ENCODE measurements at places on chromosomes 4 and X. TPM values are rescaled to one million over a fixed set of nuclear protein-coding genes. Genes with fewer than 3 reads are reported as not detected.

- no peak overlapping the region for H3K4me3 ChIP-seq
- H3K4me1 ChIP-seq: 0 out of 2 replicates have a peak, but pooled peaks cover 5% of the 10 kb centered on the region
- no peaks in the 10 kb centered on the region for H3K36me3 ChIP-seq
- DNase-seq: no peak
- no peaks in the 10 kb centered on the region for H3K27me3 ChIP-seq
Measured at GRCh38 chr4:174739576-174739975, 89.5 kb downstream of the GLRA3 start.

DNA sequence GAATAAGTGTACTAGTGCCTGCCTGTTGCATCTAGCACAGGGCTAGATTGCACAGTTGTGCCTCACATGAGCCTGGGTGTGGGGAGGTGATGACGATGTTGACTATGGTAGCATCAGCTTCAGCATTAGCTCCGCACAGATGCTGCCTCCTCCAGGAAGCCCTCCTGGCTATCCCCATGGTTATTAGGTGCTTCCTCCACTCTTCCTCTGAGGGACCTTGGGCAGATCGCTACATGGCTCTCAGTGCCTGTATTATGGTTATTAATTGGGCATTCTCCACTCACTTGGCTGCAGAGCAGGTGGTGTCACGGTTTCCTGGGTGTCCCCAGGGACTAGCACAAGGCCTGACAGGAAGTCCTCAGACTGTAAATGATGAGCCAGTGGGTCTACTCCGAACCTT, 325.6 kb downstream of the ARHGAP10 start:
- H3K27ac ChIP-seq: no peak overlapping the region
- no peak overlapping the region for H3K4me3 ChIP-seq
- no peaks in the 10 kb centered on the region for H3K27me3 ChIP-seq

Gene CHST7
- 19.6 TPM for total RNA-seq

Gene GAGE12G
- total RNA-seq: not detected

GRCh38 chrX:21934414-21934813, 6.1 kb upstream of the SMS start:
- H3K27me3 ChIP-seq: no peaks in the 10 kb centered on the region
- DNase-seq: no peak
- peaks cover 11% of the 10 kb centered on the region for H3K4me1 ChIP-seq
- no peak overlapping the region for H3K27ac ChIP-seq

Gene MAPK10
- 4.6 TPM for total RNA-seq

DNA sequence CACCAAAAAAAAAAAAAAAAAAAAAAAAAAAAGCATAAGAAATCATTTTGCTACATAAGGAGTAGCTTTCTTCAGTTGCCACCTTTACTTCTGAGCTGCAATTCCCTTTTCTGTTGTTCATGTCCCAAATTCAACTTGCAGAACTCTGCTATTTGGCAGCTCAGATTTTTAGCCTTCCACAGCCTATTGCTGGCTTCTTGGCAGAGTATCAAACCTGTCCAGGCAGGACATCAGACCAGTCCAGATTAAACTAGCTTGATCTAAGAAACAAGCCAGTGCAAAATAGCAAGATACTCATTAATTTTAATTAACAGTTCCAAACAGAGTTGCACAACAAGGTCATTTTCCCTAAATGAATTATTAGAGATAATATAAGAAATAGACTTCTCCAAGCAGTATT, 123.6 kb upstream of the NR3C2 start:
- H3K4me3 ChIP-seq: no peak overlapping the region
- peaks cover 16% of the 10 kb centered on the region for H3K36me3 ChIP-seq
- no peaks in the 10 kb centered on the region for H3K4me1 ChIP-seq
- DNase-seq: no peak

Gene CENPC
- 20.3 TPM for total RNA-seq

DNA sequence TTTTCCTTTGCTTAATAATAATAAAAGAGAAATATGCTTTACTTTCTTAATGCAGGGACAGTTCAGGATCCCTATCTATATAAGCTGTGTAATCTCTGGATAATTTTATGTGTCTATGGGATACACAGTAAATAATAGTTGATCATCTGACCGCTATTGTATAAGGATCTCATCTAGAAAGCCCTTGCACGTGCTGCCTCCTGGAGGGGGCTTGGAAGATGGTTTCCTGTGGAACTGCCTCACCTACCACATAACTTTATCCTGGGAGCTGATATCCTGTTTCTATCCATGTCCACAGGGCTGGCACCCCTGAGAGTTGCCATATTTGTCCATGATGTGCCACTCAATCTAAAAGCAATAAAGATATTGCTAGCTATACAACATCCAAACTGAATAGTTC, 139.3 kb upstream of the FRMPD4 start:
- H3K36me3 ChIP-seq: no peaks in the 10 kb centered on the region
- no peak for DNase-seq
- H3K27me3 ChIP-seq: no peaks in the 10 kb centered on the region
- H3K4me3 ChIP-seq: no peak overlapping the region

DNA sequence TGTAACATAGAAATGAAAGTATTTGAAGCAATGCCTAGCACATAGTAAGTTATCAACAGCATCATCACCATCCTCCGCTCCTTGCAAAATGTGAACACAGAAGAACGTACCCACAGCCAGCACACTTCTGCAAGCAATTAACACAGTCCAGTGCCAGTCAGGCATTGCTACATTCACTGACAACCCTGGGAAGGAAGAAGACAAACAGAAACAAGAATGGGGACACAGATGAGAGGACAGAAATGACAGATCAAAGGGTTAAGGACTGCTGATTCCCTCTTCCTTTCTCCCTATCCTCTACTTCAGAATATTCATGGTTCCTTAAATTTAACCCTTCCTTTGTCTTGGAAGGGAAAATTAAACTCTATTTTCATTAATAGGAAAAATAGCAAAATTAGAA, 53.1 kb downstream of the CHM start:
- DNase-seq: no peak
- no peaks in the 10 kb centered on the region for H3K27me3 ChIP-seq
- H3K4me3 ChIP-seq: peak overlapping the region; percentile 32
- peak overlapping the region; percentile 44 for H3K27ac ChIP-seq
- H3K4me1 ChIP-seq: peaks cover 56% of the 10 kb centered on the region
- H3K36me3 ChIP-seq: peaks cover 13% of the 10 kb centered on the region

DNA sequence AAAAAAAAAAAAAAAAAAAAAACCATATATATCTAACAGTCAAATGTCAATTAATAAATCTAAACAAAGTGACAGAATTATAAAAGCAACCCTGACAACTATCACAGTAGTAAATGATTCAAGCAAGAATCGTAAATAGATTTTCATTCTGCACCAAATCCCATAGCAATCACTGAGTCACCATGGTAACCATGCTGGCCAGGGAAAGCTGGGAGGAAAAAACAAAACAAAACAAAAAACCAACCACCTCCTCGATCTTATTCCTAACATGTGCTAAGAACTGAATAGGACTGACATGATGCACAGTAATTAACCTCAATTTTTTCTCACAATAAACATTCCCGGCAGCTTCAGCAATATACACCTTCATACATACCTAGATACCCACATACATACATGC, 30.6 kb upstream of the RAB40A start:
- H3K27ac ChIP-seq: no peak overlapping the region
- H3K27me3 ChIP-seq: peaks cover 7% of the 10 kb centered on the region
- no peaks in the 10 kb centered on the region for H3K36me3 ChIP-seq
- no peak for DNase-seq
- H3K4me3 ChIP-seq: no peak overlapping the region

- H3K36me3 ChIP-seq: peaks cover 10% of the 10 kb centered on the region
- no peak for DNase-seq
- peak overlapping the region; percentile 13 for H3K27ac ChIP-seq
Measured at GRCh38 chr4:114087596-114088230, 108.3 kb upstream of the ARSJ start.

DNA sequence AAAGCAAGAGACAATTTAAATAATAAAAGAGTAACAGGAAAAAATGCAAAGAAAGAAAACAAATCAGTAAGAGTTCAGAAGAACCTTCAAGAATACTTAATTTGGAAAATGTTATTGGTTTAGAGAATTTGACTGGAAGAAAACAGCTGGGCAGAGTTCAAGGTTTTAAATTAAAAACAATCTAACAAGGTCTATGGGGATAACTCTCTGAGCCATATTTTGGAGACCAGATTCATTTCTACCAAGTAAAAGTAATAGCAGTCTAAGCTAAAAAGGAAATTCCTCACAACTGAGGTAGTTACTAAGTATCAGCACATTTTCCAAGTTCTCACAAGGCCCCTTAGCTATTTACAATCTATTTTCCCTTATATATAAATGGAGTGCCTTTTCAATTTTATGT, 82.4 kb upstream of the TFDP3 start:
- H3K4me3 ChIP-seq: no peak overlapping the region
- peaks cover 5% of the 10 kb centered on the region for H3K4me1 ChIP-seq
- no peak for DNase-seq
- no peaks in the 10 kb centered on the region for H3K27me3 ChIP-seq
- peaks cover 41% of the 10 kb centered on the region for H3K36me3 ChIP-seq
- H3K27ac ChIP-seq: peak overlapping the region; percentile 23

Gene SORCS2
- total RNA-seq: 5.5 TPM

DNA sequence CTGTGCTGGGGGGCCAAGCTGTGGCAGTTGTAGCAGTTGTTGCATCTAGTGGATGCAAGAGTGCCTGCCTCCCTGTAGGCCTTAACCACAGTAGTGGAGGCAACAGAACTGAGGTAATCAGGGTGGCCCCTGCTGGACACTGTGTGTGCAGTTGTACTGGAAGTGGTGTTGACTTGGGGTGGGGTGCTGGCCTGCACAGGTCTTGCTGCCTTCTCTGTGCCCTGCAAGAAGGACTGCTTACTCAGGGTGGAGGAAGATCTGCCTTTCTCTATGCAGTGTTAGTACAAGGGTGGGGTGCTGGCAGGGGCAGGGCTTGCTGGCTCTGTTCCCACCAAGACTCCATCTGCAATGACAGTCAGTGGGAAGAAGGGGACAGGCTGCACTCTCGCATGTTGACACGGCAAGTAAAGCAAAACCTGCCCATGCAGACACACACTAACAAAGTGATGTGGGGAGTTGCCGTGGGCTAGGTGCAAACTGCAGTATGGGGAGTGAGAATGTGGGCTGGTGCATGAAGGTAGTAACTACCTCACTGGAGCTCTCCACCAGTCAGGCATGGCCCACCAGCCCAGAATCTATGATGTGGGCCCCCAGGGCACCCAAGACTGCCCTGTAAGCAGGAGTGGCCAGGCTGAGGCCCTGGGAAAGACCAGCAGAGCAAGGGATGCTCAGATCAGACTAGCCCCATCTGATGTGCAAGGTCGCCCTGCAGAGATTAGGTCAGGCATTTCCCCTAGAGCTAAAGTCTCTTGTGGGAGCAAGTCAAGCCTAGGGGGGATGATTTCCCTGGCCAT, 594.9 kb downstream of the TECRL start:
- H3K27ac ChIP-seq: no peak overlapping the region
- peaks cover 7% of the 10 kb centered on the region for H3K4me1 ChIP-seq
- no peak overlapping the region for H3K4me3 ChIP-seq
- H3K36me3 ChIP-seq: no peaks in the 10 kb centered on the region
- H3K27me3 ChIP-seq: no peaks in the 10 kb centered on the region
- no peak for DNase-seq

Data from WTC11 (cell line).